NAMALWA (cell line): ENCODE measurements at places on chromosomes 5 and 9.

DNA sequence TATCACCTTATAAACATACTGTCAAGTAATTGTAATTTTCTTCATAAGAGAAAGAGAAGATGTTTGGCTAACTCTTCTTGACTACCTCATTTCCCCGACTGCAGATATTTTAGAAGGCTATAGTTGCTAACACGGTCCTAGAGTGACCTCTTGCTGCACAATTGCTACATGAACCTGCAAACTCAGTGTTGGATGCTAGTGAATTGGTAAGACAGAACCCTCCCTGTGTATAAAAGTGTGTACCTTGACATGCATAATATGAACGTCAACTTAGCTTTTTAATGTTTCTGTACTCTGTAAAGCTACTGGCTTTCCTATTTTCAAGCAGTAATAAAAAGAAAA is 46.7 kb upstream of the CER1 start:
- peak; percentile 64 for DNase-seq

- DNase-seq = no peak
Observed at GRCh38 chr9:77839459-77840140, 191.5 kb upstream of the GNA14 start.

GRCh38 chr9:15357050-15357653 is 50.1 kb upstream of the TTC39B start:
- peak; percentile 64 for DNase-seq

GRCh38 chr5:77250021-77250420 is 39.5 kb downstream of the PDE8B start:
- no peak for DNase-seq
